ENCODE measurements at places on chromosomes 2 and 18.

DNA sequence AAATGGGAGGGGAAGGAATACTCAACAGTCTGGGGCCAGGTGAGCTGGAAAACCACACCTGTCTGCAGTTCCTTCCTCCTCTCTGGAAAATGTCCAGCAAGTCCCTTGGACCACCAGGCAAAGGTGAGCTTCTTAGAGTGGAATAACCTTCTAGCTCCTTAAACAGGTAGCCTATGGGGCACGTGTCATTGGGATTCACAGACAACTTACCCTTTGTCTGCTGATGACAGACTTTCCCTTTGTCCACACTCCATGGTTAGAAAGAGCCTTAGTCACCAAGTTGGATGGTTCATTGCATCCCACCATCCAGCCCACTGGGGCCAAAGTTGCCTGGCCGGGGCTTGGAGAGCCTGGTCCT is 98.0 kb upstream of the ITGA6 start:
- no peak for DNase-seq

DNA sequence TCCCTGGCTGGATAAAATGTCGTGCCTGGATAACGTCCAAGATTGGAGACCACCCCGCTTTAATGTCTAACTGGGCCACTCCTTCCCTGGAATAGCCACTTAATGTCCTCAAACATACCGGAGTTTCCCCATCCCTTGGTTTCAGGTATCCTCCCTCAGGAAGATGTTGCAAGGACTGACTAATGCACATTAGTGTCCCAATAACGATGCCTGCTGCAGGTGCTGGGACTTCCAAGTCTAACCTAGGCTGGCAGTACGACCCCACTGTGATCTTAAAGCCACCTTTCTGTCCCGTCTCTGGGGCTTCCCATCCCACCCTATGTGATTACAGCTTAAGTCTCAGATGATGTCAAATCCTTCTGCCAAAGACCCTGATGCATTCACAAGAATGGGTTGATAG is 1.1 kb upstream of the ATP6V1C2 start:
- DNase-seq: no peak

DNA sequence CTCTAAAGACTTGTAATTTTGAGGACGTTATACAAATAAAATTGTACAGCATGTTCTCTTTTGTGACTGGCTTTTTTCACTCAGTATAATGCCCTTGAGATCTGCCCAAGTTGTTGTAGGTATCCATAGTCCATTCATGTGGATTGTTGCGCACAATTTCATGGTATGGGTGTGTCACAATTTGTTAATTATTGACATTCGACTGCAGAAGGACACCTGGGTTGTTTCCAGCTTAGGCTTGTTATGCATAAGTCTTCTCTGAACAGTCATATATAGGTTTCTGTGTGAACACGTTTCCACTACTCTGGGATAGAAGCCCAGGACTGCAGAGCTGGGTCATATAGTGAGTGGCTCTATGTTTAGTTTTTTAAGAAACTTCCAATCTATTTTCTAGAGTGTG is 800.8 kb upstream of the SALL3 start:
- DNase-seq: no peak

DNA sequence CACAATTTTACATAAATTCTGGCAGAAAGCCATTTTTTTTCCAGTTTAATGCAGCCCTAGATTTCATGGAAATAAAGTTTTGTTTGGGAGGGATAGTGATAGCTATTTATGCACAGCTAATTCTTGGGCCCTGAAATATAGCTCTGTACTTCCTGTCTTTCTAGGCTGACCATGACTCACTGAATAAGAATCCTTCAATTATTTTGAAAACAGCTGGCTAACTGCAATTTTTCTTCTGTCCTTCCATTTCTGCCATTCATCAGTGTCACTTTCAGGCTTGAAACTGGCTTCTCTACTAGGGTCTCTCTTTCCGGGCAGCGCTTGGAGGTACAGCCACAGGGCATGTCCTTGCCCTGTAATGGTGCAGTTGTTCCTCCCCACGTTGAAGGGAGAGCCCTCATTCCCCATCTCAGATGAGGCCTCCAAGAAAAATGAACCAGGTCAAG is 97.1 kb upstream of the TMEM178A start:
- DNase-seq: no peak

DNA sequence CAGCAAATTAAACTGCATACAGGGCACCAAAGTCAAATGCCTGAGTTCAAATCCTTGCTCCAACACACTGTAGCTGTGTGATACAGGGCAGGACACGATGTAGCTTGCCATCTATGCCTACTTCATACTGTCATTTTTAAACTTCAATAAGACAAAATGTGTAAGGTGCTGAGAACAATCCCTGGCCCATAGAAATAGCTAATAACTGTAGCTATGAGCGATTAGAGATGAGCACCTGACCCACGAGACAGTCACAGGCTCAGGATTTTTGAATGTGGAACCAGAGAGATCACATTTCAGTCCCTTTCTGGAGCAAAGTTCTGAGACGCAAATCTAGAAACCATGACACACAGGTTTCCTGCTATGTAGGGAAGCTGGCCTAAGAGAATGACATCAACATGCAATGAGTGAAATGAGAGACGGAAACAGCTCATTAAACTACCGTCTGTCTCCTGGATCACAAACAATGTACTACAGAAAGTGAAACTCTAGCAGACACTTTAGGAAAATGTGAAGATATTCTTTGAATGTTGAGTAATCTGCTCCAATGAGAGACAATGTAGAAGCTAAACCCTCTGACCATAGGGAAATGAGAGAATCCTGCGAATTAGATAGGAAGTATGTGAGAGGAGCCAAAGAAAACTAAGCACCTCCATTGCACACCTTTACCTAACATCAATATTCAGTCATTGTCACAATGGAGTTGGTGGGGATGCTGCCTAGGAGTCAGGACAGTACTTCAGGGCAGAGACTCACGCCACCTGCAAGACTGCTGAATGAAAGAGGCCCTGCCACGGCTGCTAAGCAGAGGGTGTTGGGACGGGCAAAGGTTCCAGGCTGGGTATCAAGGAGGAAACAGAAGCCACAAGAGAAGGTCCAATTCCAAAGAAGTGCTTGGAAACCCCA is 25.5 kb downstream of the B4GALT6 start:
- DNase-seq: no peak

- no peak for DNase-seq
These were observed 35.0 kb downstream of the ALPK2 start for GRCh38 chr18:58593938-58594337.

GRCh38 chr18:36665952-36666351 is 162.8 kb downstream of the TPGS2 start:
- DNase-seq: no peak

DNA sequence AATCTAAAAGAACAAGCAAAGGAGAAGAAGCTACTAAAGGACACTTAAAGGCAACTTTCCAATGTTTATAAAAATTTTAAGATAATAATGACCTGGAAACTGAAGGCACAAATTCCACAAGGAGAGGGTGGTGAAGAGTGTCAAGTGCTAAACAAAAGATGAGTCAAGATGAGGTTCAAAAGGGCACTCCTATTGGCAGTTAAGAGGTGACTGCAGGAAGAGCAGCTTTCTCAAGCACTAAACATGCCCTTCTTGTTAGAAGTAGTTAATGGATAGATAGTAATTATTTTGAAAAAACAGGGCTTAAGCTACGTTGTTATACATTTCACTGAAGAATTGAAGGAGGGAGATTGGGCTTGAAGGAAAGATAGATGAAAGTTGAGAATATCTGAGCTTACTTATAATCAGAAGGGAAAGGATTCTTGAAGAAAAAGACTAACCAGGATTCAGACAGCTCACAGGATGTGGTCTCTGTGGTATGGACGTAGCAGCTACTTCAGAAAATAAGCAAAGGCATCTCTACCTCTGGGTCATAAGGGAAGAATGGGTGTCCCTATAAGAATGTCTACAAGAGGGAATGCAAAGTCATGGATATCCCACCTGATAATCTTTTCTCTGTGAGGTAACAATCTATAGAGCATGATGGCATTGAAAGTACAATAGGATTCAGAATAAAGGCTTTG is 454.7 kb upstream of the SLC39A10 start:
- DNase-seq: peak; percentile 45

- DNase-seq: no peak
These were observed 441.7 kb downstream of the RNF144A start for GRCh38 chr2:7358865-7359447.

- no peak for DNase-seq
These were observed 75.8 kb downstream of the SUCLG1 start for GRCh38 chr2:84383271-84383670.

DNA sequence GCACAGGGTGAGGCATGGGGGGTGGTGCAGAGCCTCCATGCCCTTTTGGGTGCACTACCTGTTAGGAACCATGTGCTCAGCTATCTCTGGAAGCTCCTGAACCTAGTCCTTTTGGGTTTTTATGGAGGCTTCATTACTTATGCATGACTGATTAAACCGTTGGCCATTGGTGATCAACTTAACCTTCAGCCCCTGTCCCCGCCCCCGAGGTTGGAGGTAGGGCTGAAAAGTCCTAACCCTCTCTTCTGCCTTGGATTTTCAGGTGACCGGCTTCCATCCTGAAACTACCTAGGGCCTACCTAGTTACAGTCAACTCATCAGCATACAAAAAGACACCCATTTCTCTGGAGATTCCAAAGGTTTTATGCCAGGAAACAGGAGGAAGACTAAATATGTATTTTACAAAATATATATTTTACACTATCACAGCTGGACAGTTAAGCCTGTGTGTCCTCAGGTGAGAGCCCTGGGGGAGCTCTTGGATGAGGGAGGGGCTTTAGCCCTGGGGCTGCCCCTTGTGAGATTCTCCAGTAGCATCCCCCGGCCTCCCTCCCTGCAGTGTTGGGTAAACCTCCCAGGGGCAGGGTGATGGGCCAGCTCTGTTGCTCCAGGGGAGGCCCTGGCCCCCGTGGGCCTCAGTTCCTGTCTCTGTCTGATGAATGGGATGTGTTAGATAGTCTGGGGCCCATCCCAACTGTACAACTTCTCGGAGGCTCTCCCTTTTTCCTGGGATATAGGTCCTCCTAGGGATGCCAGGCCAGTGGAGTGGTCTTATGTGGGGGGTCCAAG is 24.1 kb downstream of the GLI2 start:
- DNase-seq: no peak

GRCh38 chr2:85390941-85391669 is 19.1 kb downstream of the CAPG start:
- DNase-seq: peak; percentile 62

DNA sequence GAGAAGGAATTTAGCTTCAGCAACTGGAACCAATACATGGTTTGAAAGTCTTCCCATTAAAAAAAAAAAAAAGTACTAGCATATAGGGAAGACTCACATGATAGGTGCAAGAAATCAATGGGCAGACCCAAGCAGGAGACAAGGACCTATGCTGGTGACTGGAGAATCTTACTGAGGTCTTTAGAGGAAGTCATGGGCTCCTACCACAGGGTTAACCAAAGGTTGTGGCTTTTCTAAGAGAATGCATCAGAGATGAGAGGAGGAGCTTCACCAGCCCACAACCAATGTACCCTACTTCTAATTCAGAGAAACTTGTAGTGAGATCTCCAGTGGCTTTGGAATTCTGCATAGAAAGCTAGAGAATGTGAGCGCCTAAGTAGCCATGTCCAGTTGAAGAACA is 207.4 kb downstream of the NCKAP5 start:
- no peak for DNase-seq

- no peak for DNase-seq
These were observed 14.9 kb upstream of the SERPINB2 start for GRCh38 chr18:63872586-63872985.

DNA sequence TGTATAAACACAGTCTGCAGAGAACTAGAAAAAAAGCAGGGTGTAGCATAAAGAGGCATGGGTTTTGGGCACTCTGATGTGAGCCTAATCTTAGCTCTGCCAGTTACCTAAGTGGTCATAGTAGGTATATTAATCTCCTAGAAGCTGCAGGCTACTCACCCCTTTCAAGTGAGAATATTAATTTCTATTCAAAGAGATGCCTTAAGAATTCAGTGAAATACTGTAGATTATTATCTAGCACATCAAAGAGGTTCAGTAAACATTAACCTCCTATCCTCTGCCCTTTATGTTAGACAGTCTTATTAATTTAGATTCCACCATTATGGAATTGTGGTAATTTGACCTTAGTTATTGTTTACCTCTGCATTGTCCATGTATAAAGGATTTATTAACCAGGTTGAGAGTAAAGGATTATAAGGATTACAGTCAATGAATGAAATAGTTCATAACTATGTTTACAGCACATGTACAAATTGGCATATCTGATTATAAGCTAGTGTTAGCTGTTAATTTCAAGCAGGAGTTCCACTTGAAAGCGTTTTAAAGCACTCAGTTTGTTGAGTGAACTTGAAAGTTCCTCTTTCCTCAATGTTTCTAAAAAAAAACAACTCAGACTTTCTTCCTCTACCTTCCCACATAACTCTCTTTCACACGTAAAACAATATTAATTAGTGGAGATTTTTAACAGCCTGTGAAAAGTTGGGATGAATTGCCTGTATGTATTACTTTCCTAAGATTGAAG is 150.6 kb upstream of the EPC2 start:
- DNase-seq: no peak

DNA sequence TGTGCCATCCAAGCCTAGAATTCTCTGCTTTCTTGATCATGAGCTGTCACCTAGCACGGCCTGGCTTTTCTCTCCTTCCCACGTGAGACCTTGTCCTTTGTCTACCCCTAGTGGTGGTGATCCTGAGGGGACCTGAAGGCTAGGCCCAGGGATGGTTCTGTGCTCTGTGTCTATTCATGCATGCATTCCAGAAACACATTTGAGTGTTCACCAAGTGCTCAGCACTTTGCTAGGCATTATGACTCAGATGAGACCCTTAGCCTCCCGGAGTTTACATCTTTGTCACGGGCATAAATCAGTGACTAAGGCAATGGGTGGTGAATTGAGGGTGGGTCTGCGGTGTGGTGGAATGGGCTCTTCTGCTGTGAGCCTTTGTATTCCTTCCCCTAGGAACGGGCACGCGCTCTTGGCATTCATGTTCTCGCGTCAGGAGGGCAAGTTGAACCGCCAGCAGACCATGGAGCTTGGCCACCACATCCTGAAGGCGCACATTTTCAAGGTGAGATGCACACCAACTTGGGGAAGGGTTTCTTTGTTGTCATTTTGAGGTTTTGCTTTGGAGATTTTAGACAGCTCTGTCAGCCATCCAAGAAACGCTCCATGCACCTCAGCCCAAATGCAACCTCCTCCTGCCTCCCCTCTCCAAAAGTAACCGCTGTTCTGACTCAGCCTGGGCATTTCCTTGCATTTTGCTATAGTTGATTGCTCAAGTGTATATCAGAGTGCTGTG is 100.9 kb downstream of the WDSUB1 start:
- DNase-seq: no peak

GRCh38 chr18:66972681-66973080 is 368.8 kb upstream of the CDH19 start:
- no peak for DNase-seq

All from T-helper 1 cell (primary cell).